ENCODE measurements at places on chromosomes 4 and X.

GRCh38 chrX:150610446-150610845 is 42.0 kb downstream of the MTM1 start:
- no peak overlapping the region for H3K4me3 ChIP-seq
- peaks cover 40% of the 10 kb centered on the region for H3K36me3 ChIP-seq
- no peak for DNase-seq
- H3K27me3 ChIP-seq: no peaks in the 10 kb centered on the region
- peaks cover 3% of the 10 kb centered on the region for H3K4me1 ChIP-seq
- no peak overlapping the region for H3K27ac ChIP-seq

DNA sequence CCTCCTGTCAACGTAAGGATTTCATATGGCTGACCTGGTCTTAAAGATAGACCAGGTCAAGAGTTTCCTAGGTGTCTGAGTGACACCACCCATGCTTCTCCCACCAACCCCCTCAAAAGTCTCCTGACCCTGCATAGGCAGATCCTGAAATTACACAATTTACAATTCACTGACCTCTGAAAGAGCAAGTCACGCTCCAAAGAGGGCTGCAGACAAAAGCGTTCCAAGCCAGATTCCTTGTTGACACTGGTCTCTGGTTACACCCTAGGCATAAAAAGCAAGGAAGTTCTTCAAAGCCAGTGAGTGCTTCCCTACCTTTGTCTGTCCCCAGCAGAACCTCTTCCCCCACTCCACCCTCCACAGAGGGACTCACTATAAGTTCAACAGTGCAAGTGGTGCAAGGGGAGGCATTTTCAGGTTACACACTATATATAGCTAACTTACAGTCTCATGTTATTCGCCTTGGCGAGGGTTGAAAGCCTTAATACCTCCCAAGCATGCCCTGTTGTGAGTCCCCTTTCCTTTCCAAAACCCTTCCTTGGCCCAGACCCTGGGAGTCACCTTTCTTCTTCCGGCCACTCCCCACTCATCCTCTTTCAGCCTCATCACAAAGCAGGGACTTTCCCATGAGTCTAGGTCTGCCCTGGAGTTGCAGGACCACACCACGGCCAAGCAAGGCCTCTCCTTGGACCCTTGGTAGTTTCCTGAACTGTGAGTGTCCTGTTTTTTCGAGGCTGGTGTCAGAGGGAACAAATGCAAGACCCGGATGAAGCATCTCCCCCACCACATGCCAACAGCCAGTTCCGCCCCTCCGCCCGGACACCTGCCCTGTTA is 58.0 kb upstream of the KLF3 start:
- peaks cover 26% of the 10 kb centered on the region for H3K4me1 ChIP-seq
- no peak for DNase-seq
- peak overlapping the region; percentile 27 for H3K27ac ChIP-seq
- no peak overlapping the region for H3K4me3 ChIP-seq
- no peaks in the 10 kb centered on the region for H3K36me3 ChIP-seq

GRCh38 chr4:56650262-56651055 is 30.6 kb downstream of the HOPX start:
- H3K4me3 ChIP-seq: no peak overlapping the region
- no peak for DNase-seq
- peaks cover 67% of the 10 kb centered on the region for H3K36me3 ChIP-seq
- H3K27ac ChIP-seq: peak overlapping the region; percentile 85
- peaks cover 83% of the 10 kb centered on the region for H3K4me1 ChIP-seq

DNA sequence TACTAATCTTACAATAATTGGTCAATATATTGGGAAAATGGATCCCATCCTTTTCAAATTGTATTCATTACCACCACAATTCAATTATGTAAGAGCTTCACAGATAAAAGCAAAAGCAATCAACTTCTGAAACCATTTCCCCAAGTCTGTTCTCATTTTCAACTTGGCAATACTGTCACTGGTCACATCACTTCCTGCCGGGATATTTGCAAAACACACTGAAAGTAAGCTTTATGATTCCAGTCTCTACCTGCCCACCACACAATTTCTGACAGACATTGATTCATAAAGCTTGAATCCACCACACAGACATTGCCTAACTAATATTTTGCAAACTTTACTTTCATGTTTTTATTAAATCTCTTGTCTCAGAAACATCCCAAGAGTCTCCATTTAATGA is 53.6 kb downstream of the LIN54 start:
- peak overlapping the region; percentile 67 for H3K27ac ChIP-seq
- H3K4me3 ChIP-seq: no peak overlapping the region
- H3K4me1 ChIP-seq: peaks cover 12% of the 10 kb centered on the region
- H3K27me3 ChIP-seq: no peaks in the 10 kb centered on the region

- no peaks in the 10 kb centered on the region for H3K27me3 ChIP-seq
- no peak overlapping the region for H3K27ac ChIP-seq
- DNase-seq: no peak
- no peak overlapping the region for H3K4me3 ChIP-seq
- no peaks in the 10 kb centered on the region for H3K4me1 ChIP-seq
Measured at GRCh38 chr4:95701500-95702170, 138.3 kb upstream of the PDHA2 start.

- peaks cover 10% of the 10 kb centered on the region for H3K27me3 ChIP-seq
- H3K4me3 ChIP-seq: no peak overlapping the region
- H3K27ac ChIP-seq: no peak overlapping the region
- no peak for DNase-seq
Measured at GRCh38 chrX:15483891-15484290, 9.2 kb downstream of the PIR start.

GRCh38 chrX:119870626-119871131 is 854 bp downstream of the RNF113A start:
- H3K4me1 ChIP-seq: peaks cover 12% of the 10 kb centered on the region
- H3K27me3 ChIP-seq: no peaks in the 10 kb centered on the region
- H3K27ac ChIP-seq: peak overlapping the region; percentile 100

GRCh38 chrX:110222497-110223257 is 95.2 kb downstream of the AMMECR1 start:
- no peak overlapping the region for H3K27ac ChIP-seq
- no peaks in the 10 kb centered on the region for H3K27me3 ChIP-seq
- peaks cover under 1% of the 10 kb centered on the region for H3K4me1 ChIP-seq
- no peak overlapping the region for H3K4me3 ChIP-seq
- no peak for DNase-seq
- no peaks in the 10 kb centered on the region for H3K36me3 ChIP-seq

DNA sequence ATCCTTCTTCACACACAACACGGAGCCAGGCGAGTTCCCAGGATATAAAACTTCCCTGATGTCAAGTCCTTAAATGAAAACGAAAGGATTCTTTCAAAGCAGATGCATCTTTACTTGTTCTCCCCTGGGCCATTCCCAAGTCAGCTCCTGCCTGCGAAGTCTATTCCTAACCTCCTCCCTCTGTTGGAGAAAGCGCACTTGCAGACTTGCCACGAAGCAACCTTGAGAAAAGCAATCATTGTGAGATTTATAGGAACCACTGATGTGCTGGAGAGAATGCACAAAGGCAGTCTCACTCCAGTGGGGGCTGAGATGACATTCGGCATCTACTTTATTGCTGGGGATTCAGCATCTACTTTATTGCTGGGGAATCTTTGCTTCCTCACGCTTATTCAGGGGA is 155.7 kb downstream of the NSUN7 start:
- H3K4me3 ChIP-seq: no peak overlapping the region
- peaks cover 14% of the 10 kb centered on the region for H3K4me1 ChIP-seq
- no peaks in the 10 kb centered on the region for H3K27me3 ChIP-seq
- H3K36me3 ChIP-seq: no peaks in the 10 kb centered on the region
- H3K27ac ChIP-seq: no peak overlapping the region
- no peak for DNase-seq

DNA sequence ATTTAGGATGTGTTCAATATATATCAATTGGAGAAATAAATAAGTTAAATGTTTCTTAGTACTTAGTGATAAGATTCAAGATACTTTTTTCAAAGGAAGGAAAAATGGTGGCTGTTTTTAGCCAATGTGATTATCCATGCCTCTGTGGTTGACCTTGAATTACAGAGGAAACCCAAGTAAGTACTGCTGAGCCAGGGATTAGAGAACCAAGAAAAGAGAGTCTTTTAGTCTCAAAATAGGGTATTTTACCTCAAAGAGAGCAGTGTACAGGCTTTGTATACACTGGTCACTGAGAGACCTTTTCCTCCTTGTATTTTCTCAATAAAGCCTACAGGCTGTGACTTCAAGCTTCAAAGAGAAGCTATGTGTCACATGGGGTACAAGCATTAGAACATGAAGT is 1075.3 kb downstream of the ADGRL3 start:
- no peak overlapping the region for H3K4me3 ChIP-seq
- H3K36me3 ChIP-seq: no peaks in the 10 kb centered on the region
- DNase-seq: no peak
- H3K27ac ChIP-seq: no peak overlapping the region

GRCh38 chrX:30060718-30061117 is 154.6 kb upstream of the MAGEB2 start:
- no peak overlapping the region for H3K27ac ChIP-seq
- H3K4me3 ChIP-seq: no peak overlapping the region
- H3K27me3 ChIP-seq: no peaks in the 10 kb centered on the region
- H3K4me1 ChIP-seq: no peaks in the 10 kb centered on the region
- H3K36me3 ChIP-seq: no peaks in the 10 kb centered on the region

GRCh38 chrX:17769701-17770269 is 32.5 kb downstream of the SCML1 start:
- no peaks in the 10 kb centered on the region for H3K36me3 ChIP-seq
- H3K4me3 ChIP-seq: no peak overlapping the region
- H3K27ac ChIP-seq: no peak overlapping the region
- H3K4me1 ChIP-seq: no peaks in the 10 kb centered on the region
- no peaks in the 10 kb centered on the region for H3K27me3 ChIP-seq

DNA sequence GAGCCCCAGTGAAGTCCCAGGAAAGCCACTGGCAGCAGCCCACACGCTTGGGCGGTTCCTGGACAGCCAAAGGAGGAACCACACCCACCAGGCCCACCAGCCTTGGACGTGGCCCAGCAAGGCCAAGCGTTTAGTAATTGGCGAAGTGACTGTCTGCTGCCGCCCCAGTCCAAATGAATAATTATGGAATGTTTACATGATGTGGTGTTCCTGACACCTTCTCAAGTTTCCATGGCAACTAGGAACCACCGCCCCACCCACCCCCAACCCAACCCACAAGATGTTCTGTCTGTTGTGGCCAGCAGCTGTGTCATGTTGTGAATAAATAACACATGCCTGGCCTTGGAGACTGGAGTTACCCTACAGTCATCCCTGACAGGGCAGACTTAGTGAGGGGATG is 22.3 kb downstream of the APLN start:
- no peaks in the 10 kb centered on the region for H3K27me3 ChIP-seq
- peaks cover 4% of the 10 kb centered on the region for H3K4me1 ChIP-seq
- no peak overlapping the region for H3K27ac ChIP-seq
- no peak for DNase-seq

GRCh38 chr4:140176735-140177134 is 22.8 kb upstream of the MAML3 start:
- no peak for DNase-seq
- no peak overlapping the region for H3K27ac ChIP-seq
- H3K27me3 ChIP-seq: peaks cover 8% of the 10 kb centered on the region
- H3K4me3 ChIP-seq: no peak overlapping the region

GRCh38 chr4:81084634-81085033 is 54.1 kb downstream of the BMP3 start:
- no peaks in the 10 kb centered on the region for H3K27me3 ChIP-seq
- no peaks in the 10 kb centered on the region for H3K4me1 ChIP-seq
- DNase-seq: no peak
- H3K36me3 ChIP-seq: no peaks in the 10 kb centered on the region
- H3K27ac ChIP-seq: no peak overlapping the region
- no peak overlapping the region for H3K4me3 ChIP-seq

DNA sequence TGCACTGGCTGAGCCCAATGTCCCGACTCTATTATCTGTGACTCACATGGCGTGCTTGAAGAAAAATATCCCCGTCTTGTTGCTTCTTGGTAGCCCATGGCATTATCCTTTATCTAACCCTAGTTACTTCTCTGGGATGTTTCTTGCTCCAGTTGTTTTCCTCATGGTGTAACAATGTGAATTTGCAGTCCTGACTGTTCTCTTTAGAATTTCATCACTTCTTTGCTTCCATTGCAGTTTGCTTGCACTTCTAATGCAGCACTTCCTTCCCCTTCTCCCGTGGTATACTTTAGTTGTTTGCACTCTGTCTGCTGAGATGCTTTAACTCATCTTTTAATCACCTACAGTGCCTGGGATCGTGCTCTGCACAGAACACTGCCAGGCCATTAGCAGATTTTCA is 126.9 kb downstream of the MAML3 start:
- no peaks in the 10 kb centered on the region for H3K4me1 ChIP-seq
- H3K27ac ChIP-seq: no peak overlapping the region
- no peaks in the 10 kb centered on the region for H3K36me3 ChIP-seq
- DNase-seq: no peak

DNA sequence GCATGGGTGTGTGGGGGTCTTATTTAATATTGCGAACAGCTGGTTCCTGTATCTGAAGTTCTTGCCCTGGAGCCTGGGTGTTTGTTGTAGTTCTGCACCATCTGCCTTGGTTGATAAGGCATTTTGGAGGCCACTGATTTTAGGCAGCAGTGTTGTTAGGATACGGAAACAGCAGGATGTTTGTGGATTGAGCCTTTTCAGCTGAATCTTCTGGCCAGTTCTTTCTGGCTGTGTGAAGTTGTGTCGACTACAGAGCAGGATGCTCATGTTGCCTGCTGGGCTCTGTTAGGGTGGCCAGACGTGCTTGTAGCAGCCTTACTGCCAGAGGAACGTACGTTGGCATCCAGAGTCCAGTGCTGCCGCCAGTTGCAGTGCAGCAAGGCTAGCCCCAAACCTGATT is 134.2 kb downstream of the PTTG2 start:
- H3K27ac ChIP-seq: no peak overlapping the region
- H3K4me3 ChIP-seq: no peak overlapping the region
- H3K27me3 ChIP-seq: no peaks in the 10 kb centered on the region

DNA sequence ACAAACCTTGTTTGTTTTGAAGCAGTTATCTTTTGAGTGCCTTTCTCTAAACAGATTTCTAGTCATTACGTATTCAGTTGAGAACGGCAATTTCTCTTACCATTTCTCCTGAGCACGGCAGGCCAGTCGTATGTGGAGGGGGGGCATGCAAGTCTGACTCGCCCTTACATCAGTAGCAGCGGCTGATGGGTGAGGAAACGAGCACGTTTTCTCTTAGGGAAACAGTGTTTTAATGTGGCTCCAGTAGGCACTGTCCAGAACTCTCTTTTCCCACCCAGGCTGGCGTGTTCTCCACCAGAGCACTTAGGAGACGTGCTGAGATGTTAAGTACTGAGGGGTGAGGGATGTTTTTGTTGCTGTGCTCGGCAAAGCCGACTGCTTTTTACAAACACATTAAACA is 240.5 kb downstream of the STIM2 start:
- no peaks in the 10 kb centered on the region for H3K4me1 ChIP-seq
- H3K4me3 ChIP-seq: no peak overlapping the region
- DNase-seq: no peak
- no peaks in the 10 kb centered on the region for H3K27me3 ChIP-seq
- H3K27ac ChIP-seq: no peak overlapping the region
- H3K36me3 ChIP-seq: no peaks in the 10 kb centered on the region

- H3K27ac ChIP-seq: no peak overlapping the region
- H3K36me3 ChIP-seq: no peaks in the 10 kb centered on the region
- no peak overlapping the region for H3K4me3 ChIP-seq
- no peak for DNase-seq
- peaks cover 9% of the 10 kb centered on the region for H3K27me3 ChIP-seq
Measured at GRCh38 chr4:47643845-47644244, 158.8 kb downstream of the ATP10D start.

All from activated CD8-positive, alpha-beta T cell treated with anti-CD3 and anti-CD28 coated beads, Interleukin-2, amount 10 ng/mL, durations not matched to agents 7 days and 5 days (primary cell).